NCI-H2081 treated with DMSO at 0.1 percent for 48 hours (cell line): ENCODE measurements at places on chromosomes 2 and 18.

- no peak for DNase-seq
Observed at GRCh38 chr2:77808599-77808998, 286.4 kb upstream of the LRRTM4 start.

GRCh38 chr18:76370201-76370600 is 124.8 kb downstream of the ZNF516 start:
- no peak for DNase-seq

DNA sequence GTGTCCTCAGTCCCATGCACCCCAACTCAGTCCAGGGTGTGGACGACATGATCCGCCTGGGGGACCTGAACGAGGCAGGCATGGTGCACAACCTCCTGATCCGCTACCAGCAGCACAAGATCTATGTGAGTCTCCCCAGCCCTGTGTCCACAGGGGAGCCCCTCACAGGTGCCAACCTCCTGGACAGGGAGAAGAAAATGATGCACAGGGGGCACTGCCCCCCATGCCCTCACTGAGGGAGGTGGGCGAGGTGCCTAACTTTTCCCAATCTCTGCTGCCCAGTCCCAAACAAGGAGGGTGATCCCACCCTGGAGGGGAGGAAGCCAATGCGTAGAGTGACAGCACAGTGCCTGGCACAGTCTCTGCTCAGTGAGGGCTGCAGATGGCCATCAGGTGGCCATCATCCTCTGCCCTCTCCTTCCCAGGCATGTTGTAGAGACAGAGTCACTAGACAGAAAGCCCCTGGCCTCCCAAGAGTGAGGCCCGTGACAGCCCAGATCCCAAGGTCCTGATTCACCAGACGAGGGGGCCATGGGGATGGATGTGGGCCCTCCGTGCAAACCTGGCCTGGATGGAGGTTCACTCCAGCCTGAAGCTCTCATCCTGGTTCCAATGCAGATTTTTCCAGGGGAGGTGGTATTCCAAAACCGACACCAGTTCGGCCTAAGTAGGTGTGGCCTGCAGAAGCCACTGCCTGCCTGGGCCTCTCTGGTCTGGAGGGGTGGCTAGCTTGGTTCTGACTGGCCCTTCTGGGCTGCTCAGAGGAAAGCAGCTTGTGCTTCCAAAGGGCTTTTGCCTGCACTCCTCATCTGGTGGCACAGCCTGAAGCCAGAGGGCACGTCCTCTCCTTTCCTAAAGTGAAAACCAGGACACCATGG is 30.0 kb downstream of the MYO7B start:
- DNase-seq, result no peak

GRCh38 chr2:146994246-146994645 is 850.6 kb upstream of the ACVR2A start:
- no peak for DNase-seq

DNA sequence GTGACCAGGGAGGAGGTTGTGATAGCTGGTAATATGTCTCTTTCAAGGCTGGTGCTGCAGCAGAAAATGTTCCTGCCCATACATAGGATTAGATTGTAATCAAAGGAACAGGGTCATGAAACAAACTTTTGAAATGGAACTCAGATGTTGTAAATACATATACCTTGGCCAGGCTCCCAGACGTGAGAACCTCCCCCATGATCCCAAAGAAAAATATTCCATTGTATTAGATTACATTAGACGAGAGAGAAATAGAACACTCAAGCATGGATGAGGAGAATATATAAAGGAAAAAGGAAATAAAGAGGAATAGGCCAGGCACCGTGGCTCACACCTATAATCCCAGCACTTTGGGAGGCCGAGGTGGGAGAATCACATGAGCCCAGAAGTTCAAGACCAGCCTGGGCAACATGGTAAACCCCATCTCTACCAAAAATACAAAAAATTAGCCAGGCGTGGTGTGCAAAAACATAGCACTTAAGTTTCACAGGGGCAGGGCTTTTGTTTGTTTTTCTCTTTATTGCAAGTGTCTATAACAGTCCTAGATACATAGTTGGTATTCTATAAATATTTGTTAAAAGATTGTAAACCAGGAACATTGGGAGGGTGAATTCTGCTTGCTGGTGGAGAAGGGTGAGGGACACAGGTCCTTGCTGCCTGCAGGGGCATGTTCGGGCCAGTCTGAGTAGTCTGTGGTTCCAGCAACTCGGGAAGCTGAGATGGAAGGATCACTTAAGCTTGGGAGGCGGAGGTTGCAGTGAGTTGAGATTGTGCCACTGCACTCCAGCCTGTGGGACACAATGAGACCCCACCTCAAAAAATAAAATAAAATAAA is 52.8 kb downstream of the RPL37A start:
- no peak for DNase-seq

DNA sequence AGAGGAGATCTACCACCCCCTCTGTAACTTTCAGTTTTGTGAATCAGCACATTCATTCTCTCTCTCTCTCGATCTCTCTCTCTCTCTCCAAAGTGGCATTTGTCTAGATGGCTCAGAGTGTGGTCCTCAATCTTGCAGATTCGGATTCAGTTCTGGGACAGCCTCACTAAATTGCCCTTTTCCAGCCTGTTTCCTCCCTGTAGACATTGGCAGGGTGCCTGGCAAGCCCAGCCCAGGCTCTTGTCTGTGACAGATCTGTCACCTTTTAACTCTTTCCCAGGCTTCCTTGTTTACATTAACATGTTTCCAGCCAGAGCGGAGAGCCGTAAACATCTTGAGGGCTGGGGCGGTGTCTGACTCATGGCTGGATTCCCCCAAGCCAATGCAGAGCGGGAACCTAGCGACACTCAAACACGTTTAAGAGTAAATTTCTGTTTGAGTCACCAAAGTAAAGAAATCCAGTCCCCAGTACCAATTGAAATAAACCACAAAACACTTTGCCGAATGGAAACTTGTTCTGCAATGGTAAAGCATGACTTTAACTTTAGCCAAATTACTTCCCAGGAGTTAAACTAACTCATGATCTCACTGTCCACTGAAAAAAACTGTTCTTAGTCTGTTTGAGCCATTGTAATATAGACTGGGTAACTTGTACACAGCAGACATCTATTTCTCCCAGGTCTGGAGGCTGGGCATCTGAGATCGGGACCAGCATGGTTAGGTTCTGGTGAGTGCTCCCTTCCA is 6.6 kb upstream of the CYP27C1 start:
- DNase-seq, result no peak

DNA sequence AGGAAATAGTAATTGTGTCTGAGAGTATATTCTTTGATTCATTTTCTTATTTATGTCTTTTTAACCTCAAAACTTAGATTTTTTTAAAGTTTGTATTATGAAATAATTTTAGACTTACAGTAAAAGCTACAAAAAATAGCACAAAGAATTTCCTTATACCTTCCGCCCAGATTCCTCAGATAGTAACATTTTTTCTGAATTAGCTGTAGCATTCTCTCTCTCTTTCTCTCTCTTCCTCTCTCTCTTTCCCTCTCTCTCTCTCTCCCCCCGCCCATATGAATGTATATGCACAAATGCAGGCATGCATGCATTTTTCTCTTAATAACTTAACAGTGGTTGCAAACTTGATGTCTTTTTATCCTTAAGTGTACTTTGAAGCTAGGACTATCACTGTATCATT is 361.1 kb upstream of the NRP2 start:
- no peak for DNase-seq

DNA sequence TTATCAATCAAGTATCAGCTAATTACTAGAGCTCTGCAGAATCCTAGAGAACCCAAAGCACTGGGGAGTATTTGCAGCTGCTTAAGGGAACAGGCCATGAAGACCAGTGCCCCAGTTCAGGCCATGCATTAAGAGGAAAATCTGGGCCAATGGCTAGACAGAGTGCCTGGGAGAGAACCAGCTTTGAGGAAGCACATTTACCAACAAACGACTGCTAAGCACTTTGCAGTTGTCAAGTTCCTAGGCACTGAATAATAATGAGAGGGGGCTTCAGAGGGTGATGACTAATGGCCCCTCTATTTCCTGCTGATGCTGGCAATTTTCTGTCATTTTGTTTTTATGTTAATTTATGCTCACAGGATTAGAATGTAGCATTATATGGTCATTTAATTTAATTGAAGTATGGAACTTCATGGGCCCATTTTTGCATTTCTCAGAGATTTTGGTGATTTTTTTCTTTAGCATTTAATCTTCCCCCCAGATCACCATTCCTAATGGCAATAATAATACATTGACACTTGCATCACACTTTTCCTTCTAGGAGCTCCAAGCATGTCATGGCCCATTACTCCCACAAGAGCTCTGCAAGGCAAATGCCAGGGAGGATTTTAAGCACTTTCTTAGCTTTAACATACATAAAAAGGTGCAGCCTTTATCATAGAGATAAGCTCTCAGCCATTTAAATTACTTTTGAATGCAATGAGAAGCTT is 147.7 kb upstream of the SPATS2L start:
- no peak for DNase-seq

- DNase-seq, result no peak
Observed at GRCh38 chr2:129113776-129114175, 795.1 kb upstream of the HS6ST1 start.
